ENCODE measurements at places on chromosomes 13 and 19. TPM values are rescaled to one million over a fixed set of nuclear protein-coding genes. Genes with fewer than 3 reads are reported as not detected.

The HIPK4 gene
- 0.29 TPM for total RNA-seq

The DOCK9 gene
- 27.8 TPM for total RNA-seq

The PINLYP gene
- 0.19 TPM for total RNA-seq

The ATXN8OS gene
- total RNA-seq = not detected

The SF3A2 gene
- 69.3 TPM for total RNA-seq

The ZNF443 gene
- total RNA-seq = 1.0 TPM

The PRODH2 gene
- total RNA-seq = 0.36 TPM

The ZNF835 gene
- not detected for total RNA-seq

The ZNF112 gene
- 2.4 TPM for total RNA-seq

The GARIN5A gene
- 2.3 TPM for total RNA-seq

The ZNF628 gene
- 7.8 TPM for total RNA-seq

The FGF22 gene
- total RNA-seq = 1.2 TPM

The EDNRB gene
- total RNA-seq = not detected

The SELENOV gene
- total RNA-seq = not detected

The ZNF20 gene
- total RNA-seq = 0.25 TPM

The ZNF90 gene
- total RNA-seq = not detected

The APOC1 gene
- 132 TPM for total RNA-seq

The SLC27A1 gene
- total RNA-seq = 3.0 TPM

The GCDH gene
- total RNA-seq = 10.0 TPM

The ERICH6B gene
- total RNA-seq = not detected

The ZNF492 gene
- not detected for total RNA-seq

The MCEMP1 gene
- not detected for total RNA-seq

The CPT1C gene
- 15.0 TPM for total RNA-seq

The C19orf38 gene
- total RNA-seq = 0.10 TPM

The ICAM5 gene
- 1.1 TPM for total RNA-seq

The IZUMO2 gene
- total RNA-seq = not detected

The SERPINE3 gene
- not detected for total RNA-seq

The PEAK3 gene
- not detected for total RNA-seq

The ZNF528 gene
- 0.08 TPM for total RNA-seq
